ENCODE measurements at places on chromosomes 11 and 22. TPM values are rescaled to one million over a fixed set of nuclear protein-coding genes. Genes with fewer than 3 reads are reported as not detected.

SLCO2B1 gene
- not detected for total RNA-seq

MFNG gene
- 2.1 TPM for total RNA-seq

TRIM44 gene
- 7.2 TPM for total RNA-seq

APOA4 gene
- total RNA-seq: not detected

CAT gene
- total RNA-seq: 11.6 TPM

OR51B2 gene
- total RNA-seq: not detected

Measured in nasal cavity respiratory epithelium epithelial cell of viscerocranial mucosa (primary cell).